ENCODE measurements at places on chromosomes 2 and 18.

DNA sequence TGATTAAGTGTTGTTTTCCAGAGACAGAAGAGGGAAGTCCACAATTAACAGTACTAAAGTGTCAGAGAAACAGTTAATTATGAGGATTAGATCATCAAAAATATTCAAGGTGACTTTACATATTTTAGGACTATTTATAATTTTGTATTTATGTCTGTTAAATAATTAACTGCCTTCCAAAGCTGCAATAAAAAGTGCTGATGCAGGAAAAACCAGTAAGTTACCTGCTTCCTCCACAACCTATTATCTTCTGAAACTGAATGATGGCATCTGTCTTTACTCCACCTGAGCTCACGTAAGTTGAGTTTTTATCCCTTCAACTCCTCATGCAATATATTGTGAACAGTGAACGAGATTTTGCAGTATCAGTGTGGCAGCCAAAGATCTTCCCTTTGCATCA is 570.7 kb downstream of the THSD7B start:
- DNase-seq = no peak

DNA sequence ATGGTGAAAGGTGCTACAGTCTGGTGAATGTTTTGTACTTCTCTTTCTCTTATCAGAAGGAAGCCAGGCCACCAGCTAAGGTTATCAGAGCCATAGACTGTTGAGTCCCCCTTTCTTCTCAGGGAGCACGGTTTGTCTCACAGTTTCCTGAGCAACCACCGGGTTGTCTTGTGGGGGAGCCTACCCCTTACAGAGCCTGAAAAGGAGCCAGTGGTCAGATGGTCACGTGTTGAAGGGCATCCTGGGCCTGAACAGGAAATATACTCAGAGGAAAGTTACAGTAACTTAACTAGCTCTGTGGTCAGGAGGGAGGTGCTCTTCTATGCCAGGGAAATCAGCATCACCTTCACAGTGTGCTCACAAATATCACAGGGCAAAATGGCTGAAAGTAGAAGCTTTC is 11.6 kb downstream of the CD28 start:
- DNase-seq = peak; percentile 31

GRCh38 chr2:216716109-216716508 is 20.8 kb upstream of the IGFBP5 start:
- DNase-seq = no peak

- DNase-seq = peak; percentile 61
Measured at GRCh38 chr18:76349067-76349715, 145.9 kb downstream of the ZNF516 start.

DNA sequence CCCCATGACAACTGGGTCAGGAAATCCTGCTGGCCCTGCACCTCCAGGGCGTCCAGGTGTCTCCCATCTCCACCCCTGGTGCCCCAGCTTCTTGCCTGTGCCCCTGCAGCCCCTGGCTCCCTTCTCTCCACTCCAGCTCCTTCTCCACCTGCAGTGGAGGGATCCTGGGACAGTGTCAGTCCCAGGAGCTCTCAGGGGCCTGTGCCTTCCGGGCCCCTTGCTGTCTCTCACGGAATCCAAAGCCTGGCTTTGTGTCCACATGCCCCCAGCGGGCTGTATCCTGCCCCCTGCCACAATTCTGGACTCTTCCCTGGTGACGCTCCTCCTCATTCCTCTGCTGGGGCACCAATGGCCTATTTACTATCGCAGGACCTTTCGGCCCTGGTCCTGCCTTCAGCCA is 58.2 kb downstream of the MYT1L start:
- no peak for DNase-seq

DNA sequence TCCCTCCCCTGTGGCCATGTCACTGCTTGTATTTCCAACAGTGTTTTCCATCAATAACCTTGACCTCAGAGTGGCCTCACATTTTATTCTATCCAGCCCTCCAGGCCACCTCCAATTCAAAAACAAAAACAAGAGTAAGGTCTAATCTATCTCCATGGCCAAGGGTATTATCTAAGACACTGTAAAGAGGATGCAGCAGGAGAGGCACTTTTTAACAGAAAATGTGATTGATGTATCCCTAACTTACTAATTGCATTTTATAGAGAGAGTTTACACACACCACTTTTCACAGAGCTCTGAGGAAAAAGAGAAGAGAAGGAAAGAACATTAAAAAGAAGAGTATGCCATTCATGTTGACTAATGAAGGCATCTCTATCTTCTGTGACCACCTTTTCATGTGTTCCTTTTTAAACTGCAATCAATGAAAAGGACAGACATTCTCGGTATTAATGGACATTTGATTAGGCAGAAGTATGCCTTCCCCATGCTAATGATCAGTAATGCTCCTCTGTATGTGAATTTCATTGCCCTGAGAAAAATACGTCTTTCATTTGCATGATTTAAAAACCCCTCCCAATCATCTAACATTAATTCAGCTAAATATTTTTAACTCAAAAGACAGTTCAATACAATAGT is 653.3 kb upstream of the POU3F3 start:
- DNase-seq = no peak

DNA sequence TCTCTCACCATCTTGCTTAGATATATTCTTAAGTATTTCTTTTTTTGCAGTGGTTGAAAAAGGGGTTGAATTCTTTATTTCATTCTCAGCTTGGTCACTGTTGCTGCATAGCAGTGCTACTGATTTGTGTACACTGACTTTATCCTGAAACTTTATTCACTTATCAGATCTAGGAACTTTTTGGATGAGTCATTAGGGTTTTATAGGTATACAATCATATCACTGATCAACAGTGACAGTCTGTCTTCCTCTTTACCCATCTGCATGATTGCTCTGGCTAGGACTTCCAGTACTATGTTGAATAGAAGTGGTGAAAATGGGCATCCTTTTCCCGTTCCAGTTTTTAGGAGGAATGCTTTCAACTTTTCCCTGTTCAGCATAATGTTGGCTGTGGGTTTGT is 6.5 kb downstream of the STARD6 start:
- DNase-seq = no peak

GRCh38 chr2:231987124-231987727 is 25.7 kb downstream of the DIS3L2 start:
- DNase-seq = no peak

GRCh38 chr18:26074246-26074645 is 16.2 kb downstream of the SS18 start:
- peak; percentile 8 for DNase-seq

DNA sequence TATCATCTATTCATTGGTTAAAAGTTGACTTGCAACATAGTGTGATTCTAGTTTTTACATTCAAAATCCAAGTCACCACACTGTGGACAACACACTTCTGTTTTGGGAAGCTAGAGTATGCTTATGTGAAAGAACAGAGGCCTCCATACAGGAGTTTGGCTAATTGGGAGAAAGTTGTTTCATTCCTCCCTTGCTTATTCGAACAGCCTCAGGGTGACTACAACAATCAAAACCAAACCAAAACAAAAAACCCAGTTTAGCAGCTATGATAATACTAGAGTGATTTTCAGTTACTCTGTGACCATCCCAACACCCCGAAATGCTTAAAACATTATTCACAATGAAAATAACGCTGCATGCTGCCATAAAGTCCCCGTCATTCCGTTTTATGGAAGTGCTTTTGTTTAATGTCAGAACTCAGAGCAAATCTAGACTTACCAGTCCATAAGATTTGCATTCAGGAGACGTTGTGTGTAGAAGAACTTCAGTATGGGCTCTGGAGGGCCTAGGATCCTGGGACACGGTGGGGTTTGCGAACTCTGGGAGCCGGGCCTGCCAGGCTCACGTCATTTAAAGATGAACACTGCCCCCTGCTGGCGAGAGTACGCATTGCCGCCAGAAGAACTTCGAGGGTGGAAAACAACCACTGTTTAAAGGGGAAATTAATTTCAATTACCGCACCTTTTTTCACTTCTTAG is 111.4 kb downstream of the FTCDNL1 start:
- peak; percentile 78 for DNase-seq

DNA sequence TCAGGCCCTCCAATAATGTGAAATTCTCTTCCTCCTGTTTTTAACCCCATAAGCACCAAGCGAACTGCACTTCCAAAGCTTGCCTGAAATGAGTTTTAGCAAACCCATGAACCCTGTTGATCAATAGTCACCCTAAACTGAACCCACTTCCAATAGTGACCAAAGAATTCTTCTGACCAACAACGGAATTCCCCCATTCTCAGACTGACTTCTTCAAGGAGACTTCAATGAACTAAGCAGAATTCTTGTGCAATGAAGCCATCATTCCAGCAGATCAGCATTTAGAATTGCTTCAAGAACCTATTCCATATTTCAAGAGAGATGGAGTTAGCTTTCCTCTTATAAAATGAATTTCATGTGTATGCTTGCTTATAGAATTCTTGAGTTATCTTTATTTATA is 176.9 kb upstream of the FN1 start:
- no peak for DNase-seq

DNA sequence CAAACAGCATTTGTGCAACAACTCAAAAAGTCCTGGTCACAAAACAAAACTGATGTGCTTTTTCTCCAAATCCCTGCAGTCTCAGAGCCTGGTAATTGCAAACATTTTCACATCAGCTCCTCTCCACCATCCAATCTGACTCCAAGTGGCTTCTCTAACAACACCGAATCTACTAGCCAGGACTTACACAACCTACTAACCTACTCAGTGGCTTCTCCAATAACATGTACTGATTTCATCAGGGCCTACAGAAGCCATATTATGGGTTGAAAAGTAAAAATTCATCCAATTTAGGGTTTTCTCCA is 104.3 kb downstream of the COLEC12 start:
- no peak for DNase-seq

- DNase-seq = no peak
Measured at GRCh38 chr2:47373747-47374146, 29.2 kb upstream of the MSH2 start.

DNA sequence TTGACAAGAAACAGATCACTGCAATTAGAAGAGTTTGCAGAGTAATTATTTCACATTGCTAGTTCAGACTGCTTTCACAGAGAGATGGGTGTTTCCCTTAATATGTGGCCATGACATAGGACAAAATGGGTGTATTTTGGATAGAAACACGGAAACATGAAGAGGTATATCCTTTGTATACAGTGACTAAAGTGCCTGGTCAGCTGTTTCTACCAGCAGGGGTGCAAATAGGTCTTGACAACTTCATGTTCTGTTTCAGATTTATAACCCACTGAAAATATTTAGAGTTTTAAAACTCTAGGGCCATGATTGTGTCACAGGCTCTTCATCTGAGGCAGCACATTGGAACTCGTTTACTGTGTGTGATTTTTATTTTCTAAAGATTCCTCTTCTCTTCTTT is 357.1 kb upstream of the TNP1 start:
- no peak for DNase-seq

DNA sequence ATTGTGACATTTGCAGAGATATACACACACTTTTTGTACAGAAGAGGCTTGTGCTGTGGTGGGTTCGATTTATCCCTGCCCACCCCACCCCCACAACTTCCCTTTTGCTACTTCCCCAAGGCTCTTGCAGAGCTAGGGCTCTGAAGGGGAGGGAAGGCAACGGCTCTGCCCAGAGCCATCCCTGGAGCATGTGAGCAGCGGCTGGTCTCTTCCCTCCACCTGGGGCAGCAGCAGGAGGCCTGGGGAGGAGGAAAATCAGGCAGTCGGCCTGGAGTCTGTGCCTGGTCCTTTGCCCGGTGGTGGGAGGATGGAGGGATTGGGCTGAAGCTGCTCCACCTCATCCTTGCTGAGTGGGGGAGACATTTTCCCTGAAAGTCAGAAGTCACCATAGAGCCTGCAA is 40.0 kb downstream of the STEAP3 start:
- peak; percentile 88 for DNase-seq
